ENCODE measurements at places on chromosomes 13 and 19.

- DNase-seq: no peak
Measured at GRCh38 chr13:44280456-44280855, 93.2 kb upstream of the SERP2 start.

DNA sequence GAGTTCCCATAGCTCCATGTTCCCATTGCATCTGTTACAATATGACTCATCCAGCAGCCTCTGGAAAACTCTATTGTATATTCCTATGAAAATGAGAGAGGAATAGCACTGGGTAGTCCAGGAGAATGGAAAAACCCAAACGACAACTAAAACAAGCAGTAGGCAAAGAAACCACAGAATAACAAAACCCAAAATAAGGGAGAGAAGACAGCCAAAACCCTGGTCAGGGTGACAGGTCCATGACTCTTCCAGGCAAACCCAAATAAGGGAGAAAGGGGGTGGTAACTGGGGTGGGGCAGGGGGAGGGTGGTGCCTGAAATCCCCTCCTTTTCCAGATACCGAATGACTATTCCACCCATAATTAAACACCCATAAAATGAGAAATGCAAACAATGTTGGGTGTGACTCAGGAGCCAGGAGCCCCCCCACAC lies 4.0 kb upstream of the ZNF8 start:
- DNase-seq: no peak

- no peak for DNase-seq
Measured at GRCh38 chr13:114066956-114067355, 65.5 kb downstream of the RASA3 start.

- DNase-seq: no peak
Measured at GRCh38 chr13:49958321-49958720, 22.2 kb upstream of the SPRYD7 start.

GRCh38 chr19:31572976-31573298 lies 223.7 kb upstream of the TSHZ3 start:
- DNase-seq: no peak

DNA sequence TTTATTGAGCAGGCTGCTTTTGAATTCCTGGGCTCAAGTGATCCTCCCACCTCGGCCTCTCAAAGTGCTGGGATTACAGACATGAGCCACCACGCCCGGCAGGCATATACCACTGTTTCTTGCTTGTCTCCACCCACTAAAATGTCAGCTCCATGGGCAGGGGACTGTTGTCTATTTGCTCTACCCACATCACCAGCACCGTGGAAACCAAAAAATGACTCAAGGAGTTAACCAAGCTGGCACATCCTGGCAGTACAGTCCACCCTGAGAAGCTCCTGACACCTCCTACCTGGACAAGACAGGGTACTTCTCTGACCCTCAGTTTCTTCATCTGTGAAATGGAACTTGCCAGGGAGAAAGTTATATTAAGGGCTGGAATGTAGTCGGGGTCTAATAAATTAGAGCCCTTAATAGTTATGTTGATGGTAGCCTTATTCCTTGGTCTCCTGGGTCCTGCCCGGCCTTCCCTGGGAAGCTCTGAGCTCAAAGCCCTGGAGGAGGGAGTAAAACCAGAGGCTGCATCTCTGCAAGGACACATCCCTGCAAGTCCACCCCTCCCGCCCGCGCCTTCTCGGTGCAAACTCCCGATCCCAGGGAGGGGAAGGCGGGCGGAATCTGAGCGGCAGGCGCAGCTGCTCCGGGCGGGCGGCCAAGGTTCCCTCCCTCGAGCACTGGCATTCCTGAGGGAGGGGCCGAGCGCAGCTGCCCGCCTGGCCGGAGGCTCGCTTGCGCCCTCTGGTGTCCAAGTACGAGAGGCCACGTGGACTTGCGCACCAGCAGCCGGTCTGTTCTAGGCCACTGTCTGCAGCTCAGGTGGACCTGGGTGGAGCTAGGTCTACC lies 14.1 kb downstream of the RDH8 start:
- DNase-seq: peak; percentile 84

- no peak for DNase-seq
Measured at GRCh38 chr13:109403012-109403421, 383.4 kb downstream of the IRS2 start.

DNA sequence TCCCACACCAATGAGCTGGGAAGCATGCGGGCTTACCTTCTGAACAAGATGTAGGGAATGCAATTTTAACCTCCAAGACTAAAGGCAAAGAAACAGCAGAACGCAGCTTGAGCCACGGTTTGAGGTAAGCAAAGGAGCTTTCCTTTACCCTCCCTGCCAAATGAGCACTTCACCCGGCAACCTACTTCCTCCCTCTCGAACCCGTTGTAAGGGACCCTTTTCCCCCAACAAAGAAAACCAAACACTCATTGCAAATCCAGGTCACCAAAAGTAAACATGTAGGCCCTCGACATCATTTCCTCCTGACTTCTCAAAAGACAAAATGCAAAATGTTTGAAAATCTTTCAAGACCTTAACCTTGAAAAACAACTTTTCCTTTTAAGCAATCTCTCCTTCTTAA lies 65.3 kb downstream of the ABCC4 start:
- no peak for DNase-seq

DNA sequence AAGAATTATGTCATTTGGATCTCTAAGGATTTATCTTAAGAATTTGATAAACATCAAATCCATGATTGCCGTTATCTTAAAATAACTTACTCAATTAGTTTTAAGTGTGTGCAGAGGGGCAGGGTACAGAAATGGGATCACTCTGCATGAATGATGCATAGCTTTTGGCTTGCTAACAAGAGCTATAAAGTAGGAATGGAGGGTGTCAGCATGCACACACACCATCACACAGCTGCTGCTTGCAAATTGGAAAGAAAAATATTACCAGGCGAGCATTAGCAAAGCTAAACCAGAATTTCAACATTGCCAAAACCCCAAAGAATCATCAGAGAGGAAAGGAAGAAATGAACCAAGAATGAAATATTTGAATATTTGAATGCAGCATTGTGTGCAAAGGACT lies 580.6 kb downstream of the LMO7 start:
- DNase-seq: no peak

GRCh38 chr13:37484056-37484455 lies 114.5 kb downstream of the POSTN start:
- DNase-seq: no peak

- no peak for DNase-seq
Measured at GRCh38 chr19:3852614-3853254, 16.1 kb downstream of the ZFR2 start.

GRCh38 chr13:107968470-107968869 lies 246.9 kb downstream of the LIG4 start:
- DNase-seq: no peak

- DNase-seq: no peak
Measured at GRCh38 chr19:370641-371330, 26.2 kb upstream of the MIER2 start.

DNA sequence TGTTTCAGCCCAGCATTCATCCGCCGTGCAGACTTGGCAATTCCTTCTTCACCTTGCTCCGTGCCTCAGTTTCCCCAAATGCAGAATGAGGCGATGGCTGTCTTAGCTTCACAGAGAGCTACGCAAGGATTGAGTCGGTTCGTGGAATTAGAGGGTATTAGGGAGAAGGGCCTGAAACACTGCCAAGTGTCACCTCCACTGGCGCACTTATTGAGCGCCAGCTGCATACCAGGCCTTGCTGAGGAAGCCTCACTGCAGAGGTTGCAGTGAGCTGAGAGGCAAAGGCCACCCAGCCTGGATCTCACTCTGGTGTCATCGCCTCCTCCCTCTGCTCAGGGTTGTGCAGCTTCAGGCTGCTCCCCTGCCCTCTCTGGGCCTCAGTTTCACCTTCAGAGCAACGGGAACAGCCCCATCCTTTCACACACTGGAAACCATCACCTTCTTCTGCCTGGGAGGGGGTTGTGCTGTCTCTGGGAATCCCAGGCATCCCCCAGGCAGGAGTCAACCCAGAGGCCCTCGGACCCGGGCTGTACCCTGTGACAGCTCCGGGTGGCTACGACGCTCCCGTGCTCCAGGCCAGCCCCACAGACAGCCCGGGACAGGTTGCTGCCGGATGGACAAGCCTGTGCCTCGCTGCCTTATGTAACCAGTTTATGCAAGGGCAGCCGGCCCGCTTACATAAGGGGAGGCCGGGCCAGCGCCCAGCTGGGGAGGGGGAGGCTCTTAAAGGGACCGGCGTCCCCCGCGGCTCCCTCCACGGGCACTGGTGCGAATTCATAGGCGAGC lies 31.9 kb downstream of the NFIC start:
- peak; percentile 66 for DNase-seq

DNA sequence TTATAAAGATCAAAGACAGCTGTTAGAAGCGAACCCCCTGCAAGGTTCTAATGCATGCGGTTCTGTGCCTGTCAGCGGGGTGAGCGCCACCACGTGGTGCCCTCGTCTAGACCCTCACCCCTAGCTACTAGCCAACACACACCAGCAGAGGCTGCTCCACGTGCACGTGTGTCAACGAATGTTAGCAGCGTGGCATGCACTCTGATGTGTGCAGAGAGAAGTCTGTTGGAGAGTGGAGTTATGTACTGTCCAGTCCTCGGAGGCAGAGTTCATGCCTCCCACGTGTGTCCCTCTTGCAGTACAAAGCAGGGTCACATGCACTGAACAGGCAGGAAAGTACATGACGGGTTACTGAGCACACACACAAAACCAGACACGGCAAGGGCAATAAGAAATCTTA lies 75.0 kb upstream of the SLC15A1 start:
- DNase-seq: no peak

DNA sequence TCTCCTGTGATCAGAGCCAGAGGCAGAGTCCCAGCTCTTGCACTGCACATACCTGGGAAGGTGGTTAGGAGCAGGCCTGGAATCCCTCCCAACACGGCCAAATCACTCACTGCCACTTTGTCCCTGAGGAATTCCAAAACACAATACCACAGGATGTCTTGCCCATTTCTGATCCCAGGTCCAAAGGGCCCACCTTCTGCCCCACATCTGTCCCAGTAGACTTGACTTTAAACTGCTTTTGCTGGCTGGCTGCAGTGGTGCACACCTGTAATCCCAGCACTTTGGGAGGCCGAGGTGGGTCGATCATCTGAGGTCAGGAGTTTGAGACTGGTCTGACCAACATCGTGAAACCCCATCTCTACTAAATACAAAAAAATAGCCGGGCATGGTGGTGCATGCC lies 18.9 kb downstream of the ZNF536 start:
- DNase-seq: no peak

DNA sequence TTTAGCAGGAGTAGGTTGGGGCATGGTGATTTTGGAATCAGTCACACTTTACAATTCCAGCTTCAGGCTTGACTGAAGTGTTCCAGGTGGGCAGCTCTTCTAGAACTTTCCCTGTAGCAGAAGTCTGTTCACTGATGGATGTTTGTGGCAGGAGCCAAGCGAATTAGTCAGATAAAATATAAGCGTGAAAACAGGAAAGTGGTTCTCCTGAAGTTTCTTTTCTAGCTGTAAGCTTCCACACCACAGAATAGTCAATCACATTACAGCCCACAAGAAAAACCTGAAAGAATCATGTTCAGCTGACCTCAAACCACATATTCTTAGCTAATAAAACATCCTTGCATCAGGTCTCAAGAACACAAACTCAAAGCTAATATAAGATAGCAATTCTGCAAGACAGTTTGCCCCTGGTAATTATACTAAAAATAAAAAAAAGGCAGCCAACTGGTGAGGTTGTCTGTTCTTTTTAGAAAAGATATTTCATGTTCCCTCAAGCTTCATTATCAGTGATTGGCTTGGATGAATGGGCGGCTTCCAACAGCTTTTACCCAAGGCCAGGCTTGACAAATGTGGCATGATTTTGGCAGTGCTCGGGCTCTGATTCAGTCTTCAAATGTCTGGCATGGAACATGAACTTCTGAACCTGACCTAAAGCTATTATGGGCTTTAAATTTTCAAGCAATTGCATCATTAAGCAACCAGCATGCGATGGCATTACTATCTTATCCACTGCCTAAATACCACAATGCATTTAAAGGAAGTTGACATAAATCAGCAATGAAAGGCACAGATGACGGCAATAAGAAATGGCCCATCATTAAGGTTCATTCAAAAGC lies 136.8 kb downstream of the DCLK1 start:
- no peak for DNase-seq

DNA sequence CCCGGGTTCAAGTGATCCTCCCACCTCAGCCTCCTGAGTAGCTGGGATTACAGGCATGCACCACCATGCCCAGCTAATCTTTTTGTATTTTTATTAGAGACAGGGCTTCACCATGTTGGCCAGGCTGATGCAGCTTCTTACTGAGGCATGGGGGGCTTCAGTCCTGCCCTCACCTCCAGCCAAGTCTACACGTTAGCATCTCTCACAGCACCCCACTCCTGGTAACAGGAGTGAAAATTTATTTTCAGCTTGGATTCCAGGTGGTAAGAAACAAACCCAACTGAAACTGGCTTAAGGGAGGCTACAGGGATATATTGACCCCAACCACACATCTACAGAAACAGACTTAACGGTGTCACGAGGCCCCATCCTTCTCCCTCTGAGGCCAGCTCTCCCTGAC lies 10.6 kb downstream of the NKPD1 start:
- no peak for DNase-seq

- DNase-seq: no peak
Measured at GRCh38 chr13:93480553-93481106, 254.0 kb downstream of the GPC6 start.

GRCh38 chr13:43390619-43391018 lies 367.2 kb downstream of the DNAJC15 start:
- no peak for DNase-seq

GRCh38 chr19:50202386-50202785 lies 1.0 kb upstream of the MYH14 start:
- DNase-seq: no peak

DNA sequence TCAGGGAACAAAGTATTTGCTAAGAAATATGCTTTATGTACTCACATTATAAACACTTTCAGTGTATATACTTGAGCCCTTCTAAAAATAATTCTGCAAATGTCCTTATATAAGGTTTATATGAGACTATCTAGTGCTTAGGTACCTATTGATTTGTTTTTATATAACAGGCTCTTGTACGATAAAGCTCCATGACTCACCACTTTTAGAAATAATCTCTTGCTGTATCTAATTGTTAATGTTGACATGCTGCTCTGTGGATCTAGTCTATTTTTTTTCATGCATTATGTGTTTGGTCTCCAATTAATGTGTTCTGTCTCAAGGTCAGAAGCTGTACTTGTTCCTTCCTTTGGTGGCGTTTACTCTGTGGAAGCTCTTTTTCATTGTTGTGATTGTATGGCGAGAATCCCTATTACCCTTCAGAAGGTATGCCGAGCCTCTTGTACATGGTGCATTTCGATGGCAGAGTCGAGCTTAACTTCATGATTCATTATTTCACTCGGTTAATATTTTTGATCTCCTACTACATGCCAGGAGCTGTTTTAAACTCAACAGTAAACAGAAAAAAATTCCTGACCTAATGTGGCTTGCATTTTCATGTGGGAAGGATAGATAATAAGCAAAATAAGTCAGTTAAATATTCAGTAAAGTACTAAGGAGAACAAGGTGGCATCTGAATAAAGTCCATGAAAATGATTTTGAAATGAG lies 361.6 kb downstream of the COG6 start:
- DNase-seq: no peak

All from anterior cingulate cortex (tissue), 58 donors.